Kidney capillary endothelial cell (primary cell): ENCODE measurements at places on chromosomes 2 and 18.

- no peak for DNase-seq
These were observed 263.5 kb downstream of the INSIG2 start for GRCh38 chr2:118351796-118352195.

GRCh38 chr2:147122944-147123343, 721.9 kb upstream of the ACVR2A start:
- DNase-seq: no peak

GRCh38 chr2:176544991-176545956, 276.0 kb downstream of the MTX2 start:
- no peak for DNase-seq

DNA sequence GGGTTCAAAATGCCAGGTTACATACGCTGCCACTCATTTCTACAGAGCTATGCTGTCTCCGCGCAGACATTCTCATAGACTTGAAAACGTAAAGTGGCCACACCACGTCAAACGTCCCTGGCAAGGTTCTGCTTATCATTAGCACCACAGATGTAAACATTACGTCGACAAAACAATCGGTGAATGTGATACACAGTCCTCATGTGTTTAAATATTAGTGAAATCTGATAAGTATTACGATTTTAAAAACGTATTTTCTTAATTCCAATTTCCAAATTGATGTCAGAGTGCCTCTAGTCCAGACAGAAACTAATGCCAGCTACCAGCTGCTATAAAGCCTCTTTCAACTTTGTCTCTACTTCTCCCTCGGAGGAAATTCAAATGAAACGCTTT, 1.2 kb downstream of the STK17B start:
- DNase-seq: peak; percentile 23

GRCh38 chr18:26854292-26854881, 11.1 kb downstream of the AQP4 start:
- no peak for DNase-seq

- no peak for DNase-seq
These were observed 509.7 kb downstream of the ZEB2 start for GRCh38 chr2:144010096-144010836.

DNA sequence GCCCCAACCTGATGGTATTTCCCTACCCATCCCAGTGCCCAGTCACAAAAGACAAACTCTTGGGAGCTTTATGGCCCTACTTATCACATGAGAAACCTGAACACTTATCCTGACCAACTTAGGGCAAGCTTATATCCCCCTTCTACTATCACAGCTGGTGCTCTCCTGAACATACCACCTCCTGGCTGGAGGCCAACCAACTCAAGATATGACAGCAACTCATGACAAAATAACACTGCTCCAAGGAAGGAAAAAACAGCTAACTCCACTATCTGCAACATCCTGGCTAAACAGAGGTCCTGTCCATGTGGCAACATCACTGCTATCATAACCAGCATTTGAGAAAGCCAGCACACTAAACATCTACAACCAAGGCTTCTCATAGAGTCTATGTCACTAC, 20.9 kb upstream of the CLASP1 start:
- DNase-seq: no peak

GRCh38 chr18:22930089-22930713, 2.9 kb upstream of the RBBP8 start:
- DNase-seq: peak; percentile 57

DNA sequence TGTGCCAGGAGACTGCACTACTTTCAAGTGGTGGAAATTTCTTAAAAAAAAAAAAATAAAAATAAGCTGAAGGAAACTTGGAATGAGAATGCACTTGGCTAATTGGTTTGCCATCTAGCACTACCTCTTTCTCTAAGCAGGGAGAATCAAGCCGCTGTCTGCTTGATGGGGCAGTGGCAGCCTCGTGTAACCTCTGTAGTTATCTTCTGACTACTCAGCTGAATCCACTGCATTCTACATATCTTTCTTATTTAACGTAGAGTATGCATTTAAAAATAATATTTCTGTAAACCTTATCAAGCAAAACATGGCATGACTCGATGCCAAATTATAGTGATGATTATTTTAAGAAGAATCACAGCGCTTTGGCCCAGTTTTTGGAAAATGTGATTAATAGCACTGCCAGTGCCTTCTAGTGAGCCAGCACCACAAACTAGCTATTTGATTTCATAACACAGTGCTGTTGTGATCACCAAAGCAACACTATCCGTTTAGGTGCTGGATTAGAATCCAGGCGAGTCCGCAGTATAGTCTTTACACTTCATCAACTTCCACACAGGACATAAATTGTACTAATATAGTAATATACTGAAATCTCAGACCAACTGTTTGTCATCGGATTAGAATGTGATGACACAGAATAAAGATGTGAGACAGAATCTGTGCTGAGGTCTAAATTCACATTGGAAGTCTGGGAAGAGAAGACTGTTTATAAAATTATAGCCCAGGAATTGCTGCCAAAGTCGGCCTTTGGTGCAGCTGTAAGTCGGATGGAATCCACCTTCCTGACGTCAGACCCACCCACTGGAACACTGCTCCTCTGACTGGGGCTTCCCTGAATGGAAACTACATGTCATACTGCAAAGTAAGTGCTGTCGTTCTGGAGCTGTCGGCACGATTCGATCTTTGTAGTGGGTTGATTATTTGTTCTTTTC, 136.5 kb upstream of the ETAA1 start:
- DNase-seq: no peak

DNA sequence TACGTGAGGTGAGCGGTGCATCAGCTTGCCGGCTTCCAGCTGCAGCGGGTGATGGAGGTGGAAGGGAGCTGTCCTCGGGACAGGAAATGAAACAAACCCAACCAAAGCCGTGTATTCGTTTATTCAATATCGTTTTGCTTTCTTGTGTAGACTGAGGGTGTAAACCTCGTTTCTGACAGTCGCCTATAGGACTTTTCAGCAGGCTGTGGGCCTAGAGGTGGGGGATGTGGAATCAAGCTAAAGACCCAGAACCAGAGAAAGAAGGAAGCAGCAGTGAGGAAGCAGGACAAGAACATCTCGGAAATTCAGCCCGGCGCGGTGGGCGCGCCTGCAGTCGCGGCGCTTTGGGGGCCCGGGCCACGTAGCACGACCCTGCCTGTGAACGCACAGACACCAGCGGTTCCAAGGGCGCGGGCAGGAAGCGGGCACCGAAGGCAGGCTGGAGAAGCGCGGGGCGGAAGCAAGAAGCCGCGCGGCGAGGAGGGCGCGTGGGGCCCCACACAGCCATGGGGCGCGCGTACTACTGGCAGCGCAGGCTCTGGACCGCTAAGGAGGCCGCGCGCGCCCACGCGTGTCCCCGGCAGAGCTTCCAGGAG, 755 bp upstream of the ATP9B start:
- DNase-seq: no peak

DNA sequence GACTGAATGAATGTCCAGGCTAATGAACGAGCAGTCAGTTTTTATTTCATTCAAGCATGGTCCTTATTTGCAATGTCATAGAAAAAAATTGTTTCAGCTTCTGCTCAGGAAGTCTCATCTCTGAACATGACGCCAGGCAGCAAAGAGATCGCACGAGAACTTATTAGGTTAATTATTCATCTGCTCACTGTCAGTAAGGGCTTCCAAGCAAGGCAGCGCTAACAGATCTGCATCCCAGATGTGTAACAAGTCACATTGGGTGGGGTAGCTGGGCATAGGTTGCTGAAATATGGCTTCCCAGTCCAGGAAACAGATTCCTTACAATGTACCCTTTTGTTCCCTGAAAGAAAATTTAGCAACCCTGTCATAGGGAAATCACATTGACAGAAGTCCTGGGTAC, 63.5 kb downstream of the ANKRD44 start:
- no peak for DNase-seq

- DNase-seq: no peak
These were observed 23.1 kb downstream of the BCL2L11 start for GRCh38 chr2:111143843-111144198.

DNA sequence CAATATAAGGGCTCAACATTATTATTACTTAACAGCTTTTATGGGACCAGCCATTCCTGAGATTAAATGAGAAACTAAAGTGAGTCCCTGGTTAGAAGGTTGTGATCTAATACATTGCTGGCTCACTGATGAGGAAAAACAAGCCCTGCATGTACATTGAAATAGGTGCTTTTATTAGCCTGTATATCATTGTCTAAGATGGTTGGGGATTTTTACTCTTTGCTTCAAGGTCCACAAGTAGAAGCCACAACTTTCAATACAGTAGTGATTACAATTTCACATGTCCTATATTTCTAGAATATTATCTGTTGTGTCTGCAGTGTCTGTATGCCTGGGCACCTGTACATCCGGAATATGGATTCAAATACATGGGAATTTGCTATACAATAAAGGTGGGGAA, 104.1 kb upstream of the FZD5 start:
- DNase-seq: no peak

- DNase-seq: no peak
These were observed 25.9 kb downstream of the HS6ST1 start for GRCh38 chr2:128292599-128293425.

- no peak for DNase-seq
These were observed 144.5 kb downstream of the RAD51AP2 start for GRCh38 chr2:17373741-17374140.

DNA sequence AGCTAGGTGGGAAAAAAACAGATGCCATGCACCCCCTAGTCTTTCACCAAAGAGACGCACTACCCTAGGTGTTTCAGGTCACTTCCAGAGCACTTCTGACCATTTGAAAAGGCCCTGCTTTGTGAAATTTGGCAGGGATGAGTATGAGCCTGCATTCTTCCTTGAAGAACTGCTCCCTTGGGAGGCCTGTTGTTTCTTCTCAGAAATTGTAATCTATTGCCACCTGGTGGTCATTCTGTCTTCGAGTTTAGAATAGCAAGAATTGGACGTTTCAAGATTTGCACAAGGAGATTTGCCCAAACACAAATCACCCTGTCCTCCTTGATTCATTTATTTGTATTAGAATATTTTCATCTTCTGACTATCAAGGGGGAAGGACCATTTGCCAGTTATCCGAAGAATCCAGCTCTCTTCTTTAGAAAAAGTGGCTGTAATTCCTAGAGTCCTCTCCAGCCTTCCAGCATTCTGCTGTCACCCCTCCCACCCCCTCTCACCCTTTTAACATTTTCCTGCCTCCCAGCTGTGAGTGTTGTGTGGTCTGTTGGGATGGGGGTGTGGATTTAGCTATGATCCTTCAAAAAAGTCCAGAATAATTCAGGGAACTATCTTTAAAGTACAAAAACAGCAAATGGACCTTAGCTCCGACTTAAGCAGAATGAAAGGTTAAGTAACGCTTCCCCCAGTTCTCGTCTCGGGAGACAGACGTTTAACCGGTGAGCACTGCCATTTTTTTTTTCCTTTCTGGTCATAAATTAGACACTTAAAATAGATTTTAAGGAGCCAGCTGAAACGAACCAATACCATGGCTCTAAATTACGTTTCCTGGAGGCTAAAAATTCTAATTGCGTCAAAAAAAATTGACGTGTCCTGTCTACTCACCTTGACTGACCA, 3.7 kb upstream of the GAD1 start:
- DNase-seq: peak; percentile 46

DNA sequence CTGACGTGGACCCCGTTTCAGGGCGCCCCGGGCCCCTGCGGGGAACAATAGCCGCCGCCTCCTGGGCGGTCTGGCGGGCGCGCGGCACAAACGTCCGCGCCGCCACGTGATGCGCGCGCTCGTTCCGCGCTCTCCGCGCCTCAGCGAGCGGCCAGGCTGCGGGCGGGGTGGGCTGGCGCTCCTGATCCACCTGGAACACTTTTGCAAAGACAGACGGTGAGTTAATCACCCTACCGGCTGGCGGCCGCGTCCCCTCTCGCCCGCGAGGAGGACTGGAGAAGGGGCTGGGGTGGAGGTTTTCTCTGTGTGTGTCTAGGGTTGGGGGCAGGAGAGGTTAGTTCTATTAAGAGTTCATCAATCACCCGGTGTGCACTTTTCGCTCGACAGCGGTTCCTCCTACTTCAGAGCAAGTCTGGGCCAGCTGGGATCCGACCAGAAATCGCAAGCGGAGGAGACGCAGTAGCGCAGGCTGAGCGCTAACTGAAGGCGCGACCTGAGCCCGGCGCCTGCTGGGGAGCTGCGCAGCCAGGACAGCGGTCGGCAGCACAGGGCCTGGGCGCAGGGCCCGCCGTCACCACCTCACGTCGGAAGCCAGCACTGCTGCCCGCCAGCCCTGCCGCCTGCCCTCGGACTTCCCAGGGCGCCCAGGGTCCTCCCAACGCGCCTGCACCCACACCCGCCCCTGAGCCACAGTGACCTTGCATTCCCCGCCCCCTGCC, 10.3 kb upstream of the HOXD1 start:
- peak; percentile 59 for DNase-seq

- no peak for DNase-seq
These were observed 1453.9 kb upstream of the NXPH2 start for GRCh38 chr2:140234116-140234515.

DNA sequence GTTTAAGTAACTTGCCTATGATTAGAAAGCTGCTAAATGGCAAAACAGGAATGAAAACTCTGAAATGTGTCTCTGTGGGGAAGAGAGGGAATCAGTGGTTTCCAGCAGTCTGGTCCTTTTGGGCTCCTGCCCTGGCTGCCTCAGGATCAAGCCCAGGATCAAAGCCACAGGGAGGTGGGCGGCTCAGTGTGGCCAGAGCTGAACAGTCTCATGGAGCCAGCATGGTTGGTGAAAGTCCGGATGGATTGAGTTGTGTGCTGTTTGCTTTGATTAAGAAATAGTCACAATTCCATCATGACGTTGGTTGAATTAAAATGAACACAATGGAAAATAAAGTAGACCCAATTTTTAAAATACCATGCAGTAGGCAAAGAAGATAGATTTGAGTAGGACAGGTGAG, 344.2 kb downstream of the LPIN1 start:
- DNase-seq: no peak

DNA sequence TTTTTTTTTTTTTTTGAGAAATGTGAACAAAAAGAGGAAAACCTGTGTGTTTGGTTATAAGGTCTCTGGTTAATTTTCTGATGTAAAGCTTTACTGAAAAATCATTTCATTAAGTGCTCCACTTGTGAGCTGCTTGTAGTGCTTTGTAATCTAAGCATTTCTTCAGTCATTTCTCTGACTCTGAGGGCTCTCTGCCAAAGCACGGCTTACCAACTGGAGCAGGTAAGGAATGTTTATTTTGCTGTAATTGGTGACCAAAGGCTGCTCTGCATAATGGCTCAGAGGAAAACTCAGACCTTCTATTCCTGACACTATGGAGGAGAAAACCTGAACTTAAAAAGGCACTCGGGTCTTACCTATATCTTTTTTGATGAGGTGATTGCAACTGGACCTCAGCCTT, 848.8 kb downstream of the MBD2 start:
- no peak for DNase-seq

GRCh38 chr2:64982932-64983331, 6.3 kb upstream of the SLC1A4 start:
- DNase-seq: no peak
